ENCODE measurements at places on chromosomes 12 and 14.

DNA sequence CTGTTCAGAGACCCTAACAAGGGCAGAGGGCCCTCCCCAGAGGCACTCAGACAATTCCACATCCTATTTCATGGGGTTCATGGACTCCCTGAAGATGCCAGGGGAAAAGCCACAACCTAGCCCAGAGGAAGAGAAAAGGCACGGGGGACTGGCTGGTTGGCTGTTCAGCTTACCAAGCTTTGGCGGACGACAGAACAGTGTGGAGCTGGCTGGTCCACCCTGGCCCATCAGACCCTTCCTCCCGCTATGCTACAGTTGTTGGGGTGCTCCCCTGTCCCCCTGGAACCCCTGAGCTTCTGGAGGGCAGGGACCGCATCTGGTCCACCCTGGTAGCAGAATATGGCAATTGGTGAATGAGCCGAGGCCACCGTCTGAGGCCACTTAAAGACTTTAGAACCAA lies 6.3 kb downstream of the TESC start:
- DNase-seq = no peak

DNA sequence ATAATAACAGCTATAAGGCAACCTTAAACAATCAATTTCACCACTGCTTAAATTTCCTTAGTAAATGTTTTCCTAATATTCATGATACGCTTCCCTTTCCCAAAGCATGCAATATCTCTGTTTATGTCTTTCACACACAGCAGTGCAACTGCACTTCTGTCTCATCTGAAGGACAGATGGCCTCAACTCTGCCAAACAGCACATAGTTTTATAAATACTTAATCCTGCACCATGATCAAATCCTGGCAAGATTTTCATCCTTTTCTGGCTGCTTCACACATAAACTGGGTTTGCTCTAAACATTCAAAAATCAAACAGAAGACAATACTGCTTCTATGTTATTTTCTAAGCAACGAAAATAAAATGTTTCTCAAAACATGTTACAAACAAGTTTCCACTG lies 266.3 kb downstream of the ITPR2 start:
- DNase-seq = no peak

GRCh38 chr12:80861641-80862378 lies 75.9 kb downstream of the LIN7A start:
- DNase-seq = no peak

DNA sequence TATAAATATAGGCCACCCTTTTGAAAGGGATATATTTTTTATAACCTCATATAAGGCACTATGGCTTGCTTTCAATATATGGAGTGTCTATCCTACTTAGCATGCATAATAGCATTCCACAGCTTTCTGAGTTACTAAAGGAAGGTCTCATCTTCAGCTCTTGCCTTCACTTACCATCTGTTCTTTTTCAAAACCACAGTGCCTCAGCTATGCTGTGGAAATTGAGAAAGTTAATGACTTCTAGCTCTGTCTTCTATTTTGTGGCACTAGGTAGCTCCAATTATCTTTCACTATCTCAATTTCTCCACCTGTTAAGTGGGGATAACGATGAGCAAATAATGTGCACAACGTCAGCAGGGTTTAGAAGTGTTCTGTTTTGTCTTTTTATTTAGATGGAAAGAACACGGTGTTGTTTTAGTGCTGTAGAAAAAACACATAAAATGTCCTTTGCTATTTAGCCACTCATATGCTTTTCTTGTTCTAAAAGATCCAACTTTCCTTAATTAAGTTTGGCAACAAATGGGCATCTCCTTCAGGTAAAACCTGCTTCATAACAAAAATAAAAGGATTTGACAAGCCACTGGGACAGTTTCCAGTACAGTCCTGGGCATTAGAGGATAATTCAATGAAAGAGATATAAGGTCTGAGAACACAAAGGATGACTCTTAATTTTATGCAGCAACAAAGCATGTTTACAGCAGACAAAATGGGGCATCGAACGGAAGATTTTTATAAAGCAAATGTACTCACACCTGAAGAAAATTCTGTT lies 462.0 kb upstream of the SYT1 start:
- no peak for DNase-seq

DNA sequence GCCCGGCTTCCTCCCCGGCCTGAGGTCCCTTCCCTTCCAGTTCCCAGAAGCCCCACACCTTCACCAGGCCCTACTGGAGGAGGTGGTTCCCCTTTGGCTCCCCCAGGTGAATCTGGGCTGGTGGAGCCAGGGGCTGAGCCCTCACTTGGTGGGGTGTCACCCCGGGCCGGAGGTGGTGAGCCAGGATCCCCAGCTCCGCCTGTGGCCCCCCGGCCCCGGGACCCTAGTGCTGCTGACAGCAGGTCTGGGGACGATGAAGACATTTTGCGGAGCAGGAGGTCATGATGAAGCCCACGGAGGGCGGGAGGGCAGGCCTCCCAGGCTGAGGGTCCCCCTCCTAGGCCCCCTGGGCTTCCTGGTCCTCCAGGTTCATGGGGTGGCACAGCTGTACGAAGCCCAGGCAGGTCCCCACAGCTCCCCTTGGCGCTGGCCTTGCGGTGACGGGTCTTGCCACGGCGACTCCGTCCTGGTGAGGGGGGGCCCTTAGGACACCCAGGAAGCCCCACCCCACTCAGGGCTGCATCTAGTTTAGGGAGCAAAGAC lies 16.6 kb downstream of the MAP3K12 start:
- DNase-seq = no peak

GRCh38 chr12:111842556-111843396 lies 748 bp downstream of the MAPKAPK5 start:
- DNase-seq = peak; percentile 35

DNA sequence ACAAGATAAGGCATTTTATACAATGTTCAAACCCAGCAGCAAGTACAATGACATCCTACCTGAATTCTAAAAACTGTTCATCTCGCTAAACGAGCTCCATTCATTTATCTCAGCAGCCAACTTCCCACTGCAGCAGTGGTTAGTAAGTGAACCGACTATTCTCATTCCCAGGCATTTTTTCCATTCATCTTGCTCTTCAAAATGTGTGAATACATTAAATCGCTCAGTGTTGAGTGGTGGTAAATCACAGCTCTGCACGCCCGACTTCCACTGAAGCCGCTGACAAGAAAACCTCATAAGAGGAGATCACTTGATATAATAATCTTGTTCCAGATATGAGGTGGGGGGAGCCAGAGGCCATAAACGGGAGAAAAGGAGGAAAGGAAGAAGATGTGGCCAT lies 746.2 kb upstream of the USP15 start:
- no peak for DNase-seq

DNA sequence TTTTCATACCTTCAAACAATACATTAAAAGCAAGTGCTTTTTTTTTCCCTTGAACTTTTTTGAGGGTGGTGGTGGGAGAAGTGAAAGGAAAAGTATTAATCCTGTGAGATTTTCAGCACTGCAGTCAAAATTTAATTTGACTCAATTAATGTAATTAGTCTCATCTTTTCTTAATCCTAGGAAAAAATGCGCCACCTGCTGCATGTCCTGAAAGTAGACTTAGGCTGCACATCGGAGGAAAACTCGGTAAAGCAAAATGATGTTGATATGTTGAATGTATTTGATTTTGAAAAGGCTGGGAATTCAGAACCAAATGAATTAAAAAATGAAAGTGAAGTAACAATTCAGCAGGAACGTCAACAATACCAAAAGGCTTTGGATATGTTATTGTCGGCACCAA lies 52.2 kb downstream of the SPATA7 start:
- no peak for DNase-seq

DNA sequence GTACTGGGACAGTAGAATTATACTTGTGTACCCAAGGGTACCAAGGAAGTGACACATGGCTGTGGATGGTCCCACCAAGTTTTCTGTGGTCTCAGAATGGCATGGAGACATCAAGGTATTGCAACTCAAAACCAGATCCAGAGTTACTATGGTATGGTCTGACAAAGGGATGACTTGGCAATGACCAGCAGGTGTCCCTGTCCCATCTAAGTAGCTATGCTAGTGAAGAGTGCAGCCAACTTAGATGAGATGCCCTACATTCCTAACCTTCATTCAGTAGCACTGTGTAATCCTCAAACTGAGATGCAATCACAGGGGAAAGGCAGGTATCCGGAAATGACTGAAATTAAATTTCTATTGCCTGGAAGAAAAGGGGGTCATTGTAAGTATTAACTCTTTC lies 188.7 kb upstream of the TMEM260 start:
- DNase-seq = no peak
